ENCODE measurements at places on chromosomes 12 and 14. TPM values are rescaled to one million over a fixed set of nuclear protein-coding genes. Genes with fewer than 3 reads are reported as not detected.

- H3K27ac ChIP-seq, result no peak overlapping the region
- H3K4me1 ChIP-seq, result no peaks in the 10 kb centered on the region
- H3K36me3 ChIP-seq, result no peaks in the 10 kb centered on the region
- H3K4me3 ChIP-seq, result no peak overlapping the region
- H3K27me3 ChIP-seq, result no peaks in the 10 kb centered on the region
These were observed 396.8 kb downstream of the RPS29 start for GRCh38 chr14:49189375-49189774.

DNA sequence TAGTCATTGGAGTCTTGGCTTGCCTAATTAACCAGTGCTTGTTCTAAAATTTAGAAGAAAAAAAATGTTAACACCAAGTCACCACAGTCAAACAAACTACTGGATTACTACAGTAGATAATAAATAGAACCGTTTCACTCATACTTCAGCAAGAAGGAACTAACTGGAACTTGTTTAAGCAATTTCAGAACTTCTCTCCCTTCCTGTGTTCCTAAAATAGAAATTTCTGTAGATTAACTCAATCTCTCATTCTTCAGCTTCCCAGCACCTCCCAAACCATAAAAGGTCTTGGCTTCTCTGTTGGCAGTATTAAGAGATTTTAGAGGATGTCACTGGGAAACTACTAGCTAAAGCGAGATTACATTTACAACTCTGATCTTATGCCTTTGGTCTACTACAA lies 18.6 kb downstream of the GNS start:
- H3K27me3 ChIP-seq, result no peaks in the 10 kb centered on the region
- no peak overlapping the region for H3K4me3 ChIP-seq
- DNase-seq, result no peak
- no peak overlapping the region for H3K27ac ChIP-seq
- no peaks in the 10 kb centered on the region for H3K4me1 ChIP-seq

DNA sequence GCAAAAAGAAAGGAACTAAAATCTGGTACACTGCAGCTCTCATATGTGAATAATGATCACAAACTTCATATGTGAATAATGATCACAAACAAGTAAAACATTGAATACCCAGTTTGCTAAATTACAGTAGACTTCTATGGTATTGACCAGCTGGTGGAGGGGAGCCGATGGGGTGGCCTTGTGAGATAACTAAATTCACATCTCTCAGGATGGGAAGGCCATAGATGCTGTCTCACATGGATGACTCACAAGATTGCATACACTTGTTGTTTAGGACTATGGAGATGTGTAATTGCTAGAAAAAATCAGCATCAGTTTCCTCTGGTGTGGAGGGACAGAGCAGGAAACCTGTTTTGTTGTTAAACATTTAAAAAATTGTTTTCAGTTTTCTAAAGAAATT lies 49.2 kb downstream of the ACACB start:
- peaks cover 7% of the 10 kb centered on the region for H3K36me3 ChIP-seq
- H3K4me1 ChIP-seq, result no peaks in the 10 kb centered on the region
- no peak for DNase-seq
- H3K4me3 ChIP-seq, result no peak overlapping the region
- no peaks in the 10 kb centered on the region for H3K27me3 ChIP-seq

DNA sequence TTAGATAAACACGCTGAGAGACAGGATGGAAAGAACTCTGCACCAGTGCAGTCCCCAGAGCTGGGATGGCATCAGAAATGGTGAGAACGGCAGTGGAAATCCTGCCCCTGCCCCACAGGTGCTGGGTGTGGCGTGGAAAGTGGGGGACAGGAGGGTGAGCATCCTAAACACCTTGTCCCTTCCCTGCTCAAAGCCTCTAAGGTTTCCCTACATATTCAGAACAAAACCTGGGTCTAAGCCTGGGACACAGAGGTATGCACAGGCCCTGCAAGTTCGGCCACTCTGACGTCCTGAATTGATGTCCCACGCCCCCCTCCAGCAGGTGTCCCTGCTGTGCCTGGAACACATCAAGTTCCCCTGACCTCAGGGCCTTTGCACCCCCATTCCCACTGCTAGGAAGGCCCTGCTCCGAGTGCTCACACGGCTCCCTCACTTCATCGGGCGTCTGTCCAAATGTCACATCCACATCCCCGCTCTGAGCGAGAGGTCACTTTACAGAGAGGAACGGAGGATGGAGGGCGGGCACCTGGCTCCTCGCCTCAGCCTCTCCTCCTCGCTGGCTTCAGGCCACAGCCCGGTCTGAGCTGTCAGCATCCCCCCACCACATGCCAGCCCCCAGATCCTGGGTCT lies 38.5 kb upstream of the SFSWAP start:
- no peak for DNase-seq
- no peak overlapping the region for H3K27ac ChIP-seq
- no peaks in the 10 kb centered on the region for H3K27me3 ChIP-seq

GRCh38 chr12:47802312-47802711 lies 17.4 kb downstream of the HDAC7 start:
- H3K4me1 ChIP-seq, result peaks cover 68% of the 10 kb centered on the region
- no peak overlapping the region for H3K4me3 ChIP-seq
- H3K27ac ChIP-seq, result no peak overlapping the region
- H3K36me3 ChIP-seq, result peaks cover 42% of the 10 kb centered on the region

DNA sequence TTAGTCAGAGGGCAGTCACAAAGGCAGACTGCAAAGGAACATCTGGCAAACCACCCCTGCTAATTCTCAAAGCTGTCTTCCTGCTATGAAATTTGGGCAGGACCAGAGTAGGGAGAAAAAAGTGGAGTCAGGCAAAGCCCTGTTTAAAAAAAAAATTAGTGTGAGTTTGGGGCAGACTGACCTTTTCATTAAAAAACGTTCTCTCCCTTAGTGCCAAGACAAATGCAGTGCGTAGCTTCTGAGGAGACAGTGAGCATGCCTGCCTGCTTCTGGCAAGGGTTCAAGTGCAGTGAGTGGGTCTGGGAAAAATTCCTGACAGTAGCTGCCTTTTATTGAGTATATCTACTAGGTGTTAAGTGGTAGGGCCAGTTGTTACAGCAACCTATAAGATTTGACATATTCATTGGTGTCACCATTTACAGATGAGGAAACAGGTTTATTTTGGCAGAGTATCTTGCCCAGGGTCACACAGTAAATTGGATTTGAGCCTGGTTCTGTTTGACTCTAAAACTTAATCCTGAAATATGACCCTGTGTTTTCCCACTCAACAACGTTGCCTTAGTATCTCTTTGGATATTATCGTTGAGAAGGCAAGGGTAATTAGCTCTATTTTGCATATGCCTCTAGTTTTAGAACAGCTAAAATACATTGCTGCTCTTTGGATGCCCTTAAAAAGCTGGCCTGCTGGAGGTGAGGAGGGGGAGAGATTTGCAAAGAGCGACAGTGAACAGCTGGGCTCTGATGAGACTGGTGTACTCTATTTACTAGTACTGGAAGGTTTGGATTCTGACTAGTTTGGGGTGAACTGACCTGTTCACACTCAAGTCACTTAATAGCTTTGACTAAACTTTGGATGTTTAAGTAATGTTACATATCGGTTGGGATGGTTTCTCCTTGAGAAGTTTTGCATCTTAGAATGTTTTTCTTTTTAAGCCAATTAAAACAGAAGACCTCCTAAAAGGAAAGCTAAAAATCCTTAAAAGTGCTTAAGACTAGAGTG lies 72.8 kb downstream of the PAPOLA start:
- no peak overlapping the region for H3K4me3 ChIP-seq
- DNase-seq, result peak; percentile 66
- H3K36me3 ChIP-seq, result no peaks in the 10 kb centered on the region
- no peaks in the 10 kb centered on the region for H3K4me1 ChIP-seq
- H3K27me3 ChIP-seq, result no peaks in the 10 kb centered on the region

DNA sequence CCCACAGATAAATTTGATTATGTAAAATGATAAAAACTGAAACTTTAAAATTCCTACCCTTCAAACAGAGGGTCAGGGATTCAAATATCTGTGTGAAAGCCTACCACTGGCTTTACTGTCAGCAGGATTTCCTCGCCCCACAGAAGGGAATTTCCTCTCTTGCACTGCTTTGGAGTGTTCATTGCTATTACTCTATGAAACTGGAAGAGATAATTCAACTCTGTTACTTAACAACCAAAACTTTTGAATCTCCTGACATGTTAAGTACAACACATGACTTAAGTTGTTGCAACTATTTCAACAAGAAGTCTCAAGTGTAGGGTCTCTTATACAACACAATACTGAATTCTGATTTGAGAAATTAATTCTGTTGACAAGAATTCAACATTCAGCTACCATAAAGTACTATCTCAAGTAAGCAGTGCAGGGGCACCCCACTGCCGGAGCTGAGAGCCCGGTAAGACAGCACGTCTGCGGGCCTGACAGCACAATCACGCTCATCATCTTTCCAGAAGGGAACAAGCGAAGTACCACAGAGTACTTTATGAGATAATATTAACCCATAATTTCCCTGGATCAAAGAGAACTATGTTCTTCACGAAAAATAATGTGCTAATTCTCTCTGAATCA lies 22.9 kb downstream of the DICER1 start:
- peak overlapping the region; percentile 55 for H3K27ac ChIP-seq
- DNase-seq, result no peak
- peaks cover 4% of the 10 kb centered on the region for H3K36me3 ChIP-seq
- H3K27me3 ChIP-seq, result no peaks in the 10 kb centered on the region
- H3K4me1 ChIP-seq, result peaks cover 7% of the 10 kb centered on the region

- no peak overlapping the region for H3K4me3 ChIP-seq
- H3K27me3 ChIP-seq, result no peaks in the 10 kb centered on the region
- H3K27ac ChIP-seq, result peak overlapping the region; percentile 45
- peaks cover 7% of the 10 kb centered on the region for H3K4me1 ChIP-seq
- H3K36me3 ChIP-seq, result no peaks in the 10 kb centered on the region
These were observed 72.2 kb downstream of the DENND5B start for GRCh38 chr12:31518680-31519227.

GRCh38 chr12:3771853-3772252 lies 18.9 kb upstream of the CRACR2A start:
- H3K27ac ChIP-seq, result no peak overlapping the region
- H3K4me1 ChIP-seq, result no peaks in the 10 kb centered on the region
- no peak for DNase-seq
- no peaks in the 10 kb centered on the region for H3K36me3 ChIP-seq
- no peak overlapping the region for H3K4me3 ChIP-seq

DNA sequence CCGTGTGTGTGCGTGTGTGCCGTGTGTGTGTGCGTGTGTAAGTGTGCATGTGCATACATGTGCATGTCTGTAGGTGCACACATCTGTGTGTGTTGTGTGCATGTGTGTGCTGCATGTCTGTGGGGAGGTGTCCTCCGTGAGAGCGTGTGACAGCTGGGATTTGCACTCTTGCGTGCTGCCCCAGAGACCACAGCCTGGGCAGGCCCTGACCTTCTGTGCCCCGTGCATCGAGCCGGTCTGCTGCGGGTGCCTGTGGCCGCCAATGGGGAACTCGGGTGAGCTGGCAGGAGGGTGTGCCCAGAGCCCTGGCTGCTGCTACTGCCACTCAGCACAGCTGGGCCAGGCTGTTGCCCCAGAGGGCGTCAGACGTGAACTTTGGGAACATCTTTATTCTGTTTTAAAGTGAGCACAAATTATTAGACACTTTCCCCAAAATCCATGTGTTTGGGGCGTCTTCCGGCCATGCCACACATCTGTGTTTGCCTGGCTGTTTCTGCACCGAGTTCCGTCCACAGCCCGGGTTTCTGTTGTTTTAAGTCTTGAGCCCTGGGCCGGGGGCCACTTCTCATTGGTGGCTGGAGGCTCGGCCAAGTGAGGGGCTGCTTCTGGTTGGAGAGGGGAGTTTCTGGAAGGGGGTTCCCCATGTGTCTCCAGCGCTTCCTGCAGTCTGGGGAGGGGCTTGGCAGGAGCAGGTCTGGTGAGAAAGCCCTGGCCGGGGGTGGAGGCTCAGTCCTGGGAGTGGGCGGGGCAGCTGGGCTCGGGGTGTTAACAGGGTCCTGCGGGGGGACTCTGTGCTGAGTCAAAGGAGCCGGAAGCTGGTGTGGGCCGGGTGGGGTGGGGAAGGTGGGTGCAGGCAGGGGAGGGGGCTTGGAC lies 7.6 kb downstream of the CEP170B start:
- no peaks in the 10 kb centered on the region for H3K27me3 ChIP-seq
- DNase-seq, result no peak
- no peak overlapping the region for H3K4me3 ChIP-seq
- H3K36me3 ChIP-seq, result peaks cover 96% of the 10 kb centered on the region
- H3K27ac ChIP-seq, result no peak overlapping the region
- peaks cover 13% of the 10 kb centered on the region for H3K4me1 ChIP-seq

- no peaks in the 10 kb centered on the region for H3K4me1 ChIP-seq
- H3K4me3 ChIP-seq, result no peak overlapping the region
- no peaks in the 10 kb centered on the region for H3K36me3 ChIP-seq
- H3K27ac ChIP-seq, result no peak overlapping the region
These were observed 165.5 kb downstream of the PTPN11 start for GRCh38 chr12:112584266-112584722.

GRCh38 chr14:99597911-99598600 lies 6.0 kb downstream of the CCDC85C start:
- DNase-seq, result no peak
- H3K27me3 ChIP-seq, result peaks cover 8% of the 10 kb centered on the region
- peaks cover 72% of the 10 kb centered on the region for H3K4me1 ChIP-seq
- H3K36me3 ChIP-seq, result peaks cover 11% of the 10 kb centered on the region
- no peak overlapping the region for H3K27ac ChIP-seq

TESPA1 gene
- total RNA-seq, result 0.69 TPM

LARP4 gene
- total RNA-seq, result 87.6 TPM

GPX2 gene
- total RNA-seq, result not detected

PLCZ1 gene
- total RNA-seq, result 0.40 TPM

DNAI7 gene
- total RNA-seq, result 9.8 TPM

CLEC4D gene
- total RNA-seq, result 0.06 TPM

Data from spinal cord (tissue), 10 donors.